Pulmonary artery endothelial cell (primary cell): ENCODE measurements at places on chromosomes 2 and 18.
A peak's percentile ranks its signal among the peaks of the same experiment; 100 is the strongest.

- DNase-seq: no peak
Observed at GRCh38 chr2:223762853-223763252, 74.5 kb downstream of the AP1S3 start.

DNA sequence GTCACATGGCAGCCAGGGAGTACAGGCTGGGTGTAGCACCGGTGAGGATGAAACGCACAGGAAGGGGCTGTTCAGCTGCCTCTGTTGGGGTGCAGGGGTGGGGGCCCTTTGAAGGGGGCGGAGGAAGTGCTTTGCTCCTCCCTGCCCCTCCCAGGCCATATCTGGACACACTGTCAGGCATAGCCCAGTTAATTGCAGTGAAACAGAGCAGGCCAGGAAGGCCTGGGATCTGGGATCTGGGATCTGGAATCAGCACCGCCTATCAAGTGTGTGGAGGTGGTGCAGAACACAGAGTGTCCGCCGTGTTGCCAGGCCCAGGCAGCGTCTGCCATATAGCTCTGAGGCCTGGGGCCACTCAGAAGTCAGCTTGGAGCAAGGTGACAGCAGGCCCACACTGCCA lies 119.3 kb upstream of the MSH2 start:
- no peak for DNase-seq

DNA sequence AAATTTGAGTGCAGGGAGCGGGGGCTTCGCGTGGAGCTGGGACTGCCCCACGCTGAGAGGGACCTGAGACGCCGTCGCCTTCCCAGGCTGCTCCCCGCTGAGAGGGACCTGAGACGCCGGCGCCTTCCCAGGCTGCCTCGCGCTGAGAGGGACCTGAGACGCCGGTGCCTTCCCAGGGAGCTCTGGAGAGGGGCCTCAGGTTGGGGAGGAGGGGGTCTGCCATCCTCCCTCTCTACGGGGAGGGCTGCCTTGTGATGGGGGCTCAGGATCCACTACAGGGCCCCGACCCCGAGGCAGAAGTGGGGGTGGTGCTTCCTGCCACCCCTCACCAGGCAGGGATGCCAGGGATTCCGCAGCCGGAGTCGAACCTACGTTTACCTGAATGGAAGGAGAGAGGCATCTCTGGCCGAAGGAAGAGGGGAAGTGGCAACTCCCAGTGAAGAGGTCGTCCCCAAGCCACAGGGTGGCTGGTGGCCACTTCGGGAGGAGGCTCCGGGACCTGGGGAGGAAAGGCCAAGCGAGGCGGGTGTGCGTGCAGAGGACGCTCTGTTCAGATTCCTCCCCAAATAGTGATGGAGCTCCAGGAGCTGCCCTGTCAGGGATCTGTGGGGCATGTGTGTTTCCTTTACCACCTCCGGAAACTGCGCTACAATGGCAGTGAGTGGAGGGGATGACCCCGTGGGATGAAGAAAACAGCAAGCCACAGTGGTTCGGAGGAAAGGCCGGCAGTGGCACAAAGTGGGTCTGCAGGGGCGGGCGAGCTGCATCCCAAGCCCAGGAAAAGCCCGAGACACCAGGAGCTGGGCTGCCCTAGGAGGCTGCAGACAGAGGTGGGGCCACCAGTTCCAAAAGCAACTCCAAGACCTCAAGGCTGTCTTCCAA lies 108.2 kb upstream of the CTDP1 start:
- no peak for DNase-seq

GRCh38 chr2:119352357-119352756 lies 14.3 kb downstream of the C2orf76 start:
- no peak for DNase-seq

DNA sequence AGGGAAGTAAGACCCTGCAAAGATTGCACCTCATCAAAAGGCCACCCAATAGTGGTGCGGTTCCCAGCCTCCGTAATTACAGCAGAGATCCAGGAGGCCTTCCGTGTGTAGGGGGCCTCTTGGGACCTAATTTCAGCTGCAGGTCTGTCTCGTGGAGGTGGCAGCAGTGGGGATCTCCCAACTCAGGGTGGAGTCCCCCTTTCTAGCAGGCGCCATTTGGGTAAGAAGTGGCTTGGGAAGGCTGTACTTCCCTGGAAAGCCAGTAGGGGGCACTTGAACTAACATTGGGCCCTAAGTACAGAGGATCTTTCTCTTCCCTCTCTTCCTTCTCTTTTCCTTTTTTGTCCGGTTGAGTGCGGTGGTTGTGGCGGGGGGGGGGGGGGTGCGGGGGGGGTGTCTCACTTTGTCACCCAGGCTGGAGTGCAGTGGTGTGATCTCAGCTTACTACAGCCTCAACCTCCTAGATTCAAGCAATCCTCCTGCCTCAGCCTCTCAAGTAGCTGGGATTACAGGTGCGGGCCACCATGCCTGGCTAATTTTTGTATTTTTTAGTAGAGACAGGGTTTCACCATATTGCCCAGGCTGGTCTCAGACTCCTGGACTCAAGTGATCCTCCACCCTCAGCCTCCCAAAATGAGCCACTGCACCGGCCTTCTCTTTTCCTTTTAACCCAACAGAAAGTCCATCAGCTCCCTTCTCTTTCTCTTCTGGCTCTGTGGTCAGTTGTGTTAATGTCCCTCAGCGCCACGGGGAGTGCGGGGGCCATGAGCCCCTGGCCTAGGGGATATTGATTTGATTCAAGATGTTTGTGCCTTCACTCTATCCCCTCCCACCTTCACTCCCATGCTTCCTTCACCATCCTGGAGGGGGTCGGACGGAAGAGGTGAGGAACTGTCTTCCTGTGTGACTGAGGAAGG lies 32.0 kb downstream of the CENPO start:
- DNase-seq: no peak

GRCh38 chr18:7459851-7460770 lies 107.0 kb upstream of the PTPRM start:
- DNase-seq: no peak

DNA sequence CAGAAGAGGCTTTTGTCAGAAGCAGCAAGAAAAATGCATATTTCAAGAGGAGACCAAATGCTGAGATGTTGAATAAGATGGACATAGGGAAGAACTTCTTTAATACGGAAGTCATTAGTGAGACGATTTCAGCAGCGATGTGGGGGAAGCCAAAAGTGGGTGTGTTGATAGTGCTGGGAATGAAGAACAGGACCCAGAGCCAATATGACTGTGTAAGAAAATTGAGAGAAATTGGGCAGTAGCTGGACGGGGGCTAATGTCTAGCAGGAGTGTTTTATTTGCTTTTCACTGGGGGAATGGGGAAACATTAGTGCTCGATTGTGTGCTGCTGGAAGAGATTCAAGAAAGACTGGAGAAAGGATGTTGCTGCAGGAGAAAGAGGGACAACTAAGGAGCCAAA lies 788.7 kb upstream of the KLHL29 start:
- no peak for DNase-seq

GRCh38 chr2:102593516-102593915 lies 25.8 kb upstream of the SLC9A2 start:
- DNase-seq: no peak

DNA sequence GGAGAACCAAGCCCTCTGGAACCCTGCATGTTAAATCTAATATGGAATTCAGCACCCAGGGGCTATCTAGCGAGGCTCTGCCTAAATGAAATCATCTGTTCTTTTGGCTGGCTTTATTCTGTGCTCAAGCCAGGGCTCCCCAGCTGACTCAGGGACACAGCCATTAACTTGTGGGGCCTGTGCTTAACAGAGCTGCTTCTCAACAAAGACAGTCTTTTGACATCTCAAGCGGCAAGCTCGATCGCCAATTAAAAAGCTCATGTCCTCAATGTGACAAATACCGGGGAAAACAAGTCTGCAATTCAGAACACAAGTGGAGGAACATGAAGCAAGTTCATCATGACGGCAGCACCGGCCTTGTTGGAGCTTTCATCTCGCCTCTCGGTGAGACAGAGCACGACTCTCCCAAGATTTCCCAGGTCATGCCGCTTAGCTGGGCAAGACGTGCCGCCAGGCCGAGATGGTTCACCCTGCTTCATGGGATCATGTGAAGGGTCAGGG lies 64.9 kb downstream of the KLHL29 start:
- DNase-seq: no peak

- DNase-seq: no peak
Observed at GRCh38 chr2:190780594-190780993, 100.0 kb upstream of the GLS start.

DNA sequence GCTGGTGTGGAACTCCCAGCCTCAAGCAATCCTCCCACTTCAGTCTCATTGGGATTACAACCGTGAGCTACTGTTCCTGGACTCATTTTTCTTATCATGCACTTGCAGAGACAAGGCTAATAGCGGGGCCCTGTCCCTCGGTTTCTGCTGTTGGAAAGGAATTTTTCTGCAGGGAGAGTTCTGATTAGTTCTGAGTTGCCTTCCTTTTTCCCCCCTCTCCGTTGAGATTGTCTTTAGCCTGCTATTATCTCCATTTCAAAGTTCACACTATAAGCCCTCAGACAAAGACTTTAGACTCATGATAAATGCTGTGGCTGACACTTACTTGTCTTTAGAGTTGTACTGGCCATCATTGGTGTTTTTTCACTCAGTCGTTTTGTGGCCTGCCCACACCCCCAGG lies 97.2 kb downstream of the NCOA1 start:
- DNase-seq: no peak

DNA sequence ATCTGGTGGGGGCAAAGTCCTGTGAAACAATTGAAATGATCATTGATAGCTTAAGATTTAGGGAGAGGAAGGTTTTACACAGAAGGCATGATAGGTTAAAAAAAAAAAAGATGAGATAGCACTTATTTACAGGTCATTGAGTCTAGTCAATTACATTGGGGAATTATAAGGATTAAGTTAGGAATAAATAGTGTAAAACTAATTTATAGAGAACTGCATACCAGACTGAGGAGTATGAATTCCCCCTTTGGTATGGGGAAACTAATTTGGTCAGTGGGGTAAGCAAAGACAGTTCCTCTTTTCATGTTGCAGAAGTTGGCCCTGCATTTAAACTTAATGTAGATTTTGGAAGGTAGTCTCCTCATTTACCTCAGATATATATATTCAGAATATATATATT lies 10.8 kb downstream of the GLS start:
- no peak for DNase-seq

DNA sequence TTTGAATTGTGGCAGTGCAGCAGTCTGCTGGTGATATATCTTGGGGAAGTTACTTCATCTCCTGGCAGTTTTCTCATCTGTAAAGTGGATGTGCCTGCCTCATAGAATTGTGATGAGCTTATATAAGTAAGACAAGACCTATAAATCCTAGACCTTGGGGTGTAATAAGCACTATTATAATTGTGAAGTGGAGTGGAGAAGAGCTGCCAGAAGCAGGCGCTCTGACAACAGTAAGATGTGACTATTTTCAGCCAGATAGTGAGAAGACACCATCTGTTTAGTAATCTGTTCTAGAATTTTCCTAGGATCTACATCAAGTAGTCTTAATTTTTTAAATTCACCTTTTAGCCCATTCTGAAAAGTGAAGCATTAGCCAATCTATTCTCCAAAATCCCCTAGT lies 85.6 kb upstream of the TSPYL6 start:
- no peak for DNase-seq

GRCh38 chr2:165494573-165494972 lies 25.1 kb downstream of the CSRNP3 start:
- no peak for DNase-seq

- peak; percentile 88 for DNase-seq
Observed at GRCh38 chr2:15640261-15640711, 48.6 kb downstream of the DDX1 start.

DNA sequence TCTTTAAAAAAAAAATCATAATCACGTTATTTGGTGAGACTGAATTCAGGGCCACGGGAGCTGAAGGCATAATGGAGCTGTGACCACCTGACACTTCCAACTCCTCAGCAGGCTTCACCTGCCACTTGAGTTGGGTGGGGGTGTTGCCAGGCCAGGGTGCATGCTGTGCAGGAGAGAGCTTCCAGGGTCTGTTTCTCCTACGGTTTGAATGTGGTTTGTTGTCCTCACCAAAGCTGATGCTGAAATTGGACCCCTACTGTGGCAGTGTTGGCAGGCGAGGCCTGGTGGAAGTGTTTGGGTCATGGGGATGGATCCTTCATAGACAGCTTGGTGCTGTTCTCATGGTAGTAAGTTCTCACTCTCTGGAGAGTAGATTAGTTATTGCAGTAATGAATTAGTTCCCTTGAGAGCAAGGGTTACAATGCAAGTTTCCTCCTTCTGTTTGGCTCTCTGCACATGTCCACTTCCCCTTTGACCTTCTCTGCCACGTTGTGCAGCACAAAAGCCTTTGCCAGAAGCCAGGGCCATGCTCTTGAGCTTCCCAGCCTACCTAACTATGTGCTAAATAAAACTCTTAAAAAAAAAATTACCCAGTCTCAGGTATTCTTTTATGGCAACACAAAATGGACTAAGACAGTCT lies 38.3 kb upstream of the ANKRD44 start:
- no peak for DNase-seq

GRCh38 chr2:205589479-205589878 lies 92.8 kb upstream of the NRP2 start:
- DNase-seq: no peak

DNA sequence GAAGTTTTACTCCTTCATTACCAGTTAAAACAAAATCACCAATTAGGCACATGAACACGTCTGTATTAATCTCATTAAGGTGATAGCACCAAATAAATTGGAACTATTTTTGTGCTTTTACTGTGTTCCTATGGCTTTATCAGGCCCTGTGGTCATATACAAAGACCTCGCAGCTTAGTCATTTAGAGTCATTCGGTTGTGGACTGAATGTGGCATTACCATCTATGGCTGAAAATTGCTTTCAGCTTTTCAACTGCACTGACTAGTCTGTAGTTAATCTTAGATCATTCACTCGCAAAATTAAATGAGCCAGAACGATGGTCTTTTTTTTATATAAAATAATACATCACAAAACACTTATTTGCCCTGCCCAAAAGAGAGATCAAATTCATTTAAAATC lies 601.7 kb downstream of the NR4A2 start:
- DNase-seq: no peak

DNA sequence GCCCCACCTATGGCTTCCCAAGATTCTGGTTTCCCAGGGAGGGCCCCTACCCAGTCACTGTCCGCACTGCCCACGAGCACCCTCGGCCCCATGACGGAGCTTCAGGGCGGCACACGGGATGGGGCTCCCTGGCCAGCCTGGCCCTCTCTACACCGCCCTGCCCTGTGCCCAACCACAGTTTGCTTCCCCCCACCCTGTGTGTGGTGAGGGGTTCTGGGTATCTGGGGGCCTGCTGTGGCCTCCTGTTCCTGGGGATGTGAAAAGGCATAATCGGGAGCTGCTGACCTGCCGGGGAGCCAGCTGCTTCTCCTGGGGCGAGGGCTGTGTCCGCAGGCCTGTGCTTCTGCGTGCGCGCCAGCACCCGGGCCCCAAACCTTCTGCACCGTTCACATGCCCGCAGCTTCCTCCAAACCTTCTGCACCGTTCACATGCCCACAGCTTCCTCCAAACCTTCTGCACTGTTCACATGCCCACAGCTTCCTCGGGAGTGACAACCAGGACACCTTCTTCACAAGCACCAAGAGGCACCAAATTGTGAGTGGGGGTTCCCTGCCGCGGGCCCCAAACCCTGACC lies 12.4 kb downstream of the ANO7 start:
- no peak for DNase-seq

GRCh38 chr18:11857177-11857887 lies 6.1 kb downstream of the CHMP1B start:
- DNase-seq: peak; percentile 80

GRCh38 chr2:152766928-152767327 lies 48.5 kb downstream of the ARL6IP6 start:
- DNase-seq: no peak

- no peak for DNase-seq
Observed at GRCh38 chr2:170213651-170214050, 35.7 kb downstream of the MYO3B start.
